ENCODE measurements at places on chromosomes 4 and X. TPM values are rescaled to one million over a fixed set of nuclear protein-coding genes. Genes with fewer than 3 reads are reported as not detected.

Gene ANXA3
- 109 TPM for total RNA-seq

Gene CWH43
- not detected for total RNA-seq

Gene MTNR1A
- total RNA-seq: not detected

Gene ENPEP
- 17.6 TPM for total RNA-seq

Gene MAGEH1
- 37.0 TPM for total RNA-seq

Gene SRPK3
- total RNA-seq: 1.1 TPM

Gene CTAG2
- total RNA-seq: not detected

Gene PAGE2
- total RNA-seq: not detected

Gene RTL3
- total RNA-seq: not detected

Gene ADH1C
- 75.2 TPM for total RNA-seq

DNA sequence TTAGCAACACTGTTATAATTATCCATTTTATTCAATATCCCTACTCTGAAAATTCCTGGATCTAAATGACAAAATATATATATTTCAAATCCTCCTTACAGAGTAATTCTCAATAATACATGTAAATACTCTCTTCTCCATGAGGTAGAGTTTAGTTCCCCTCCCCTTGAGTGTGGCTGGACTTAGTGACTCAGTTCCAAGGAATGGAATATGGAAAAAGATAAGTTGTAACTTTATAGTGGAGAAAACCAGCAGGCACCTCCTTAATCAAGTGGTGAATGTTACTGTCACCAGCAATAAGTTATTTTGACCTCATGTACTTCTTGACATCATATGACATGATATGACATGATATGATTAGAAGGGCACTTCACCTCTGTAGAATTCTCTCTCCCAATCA lies 302.0 kb downstream of the RAB28 start:
- DNase-seq: no peak

- DNase-seq: no peak
Measured at GRCh38 chr4:185096032-185096653, 46.9 kb upstream of the SLC25A4 start.

DNA sequence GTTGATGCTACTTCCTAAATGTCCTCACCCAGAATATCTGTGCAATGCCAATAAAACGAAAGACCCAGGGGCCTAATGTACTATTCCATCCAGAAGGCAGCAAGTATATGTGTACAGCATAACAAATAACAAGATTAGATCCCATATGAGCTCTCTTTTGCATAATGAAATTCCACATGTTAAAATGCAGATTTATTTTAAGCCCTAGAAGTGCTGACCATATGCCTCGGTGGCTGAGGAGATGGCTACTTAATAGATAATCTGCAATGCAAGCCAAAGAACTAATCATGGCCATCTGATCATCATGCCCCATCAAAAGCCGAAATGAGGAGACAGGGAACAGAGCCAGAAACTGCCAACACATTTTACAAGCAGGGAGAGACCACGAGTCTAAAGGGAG lies 293.5 kb downstream of the KCNIP4 start:
- no peak for DNase-seq

DNA sequence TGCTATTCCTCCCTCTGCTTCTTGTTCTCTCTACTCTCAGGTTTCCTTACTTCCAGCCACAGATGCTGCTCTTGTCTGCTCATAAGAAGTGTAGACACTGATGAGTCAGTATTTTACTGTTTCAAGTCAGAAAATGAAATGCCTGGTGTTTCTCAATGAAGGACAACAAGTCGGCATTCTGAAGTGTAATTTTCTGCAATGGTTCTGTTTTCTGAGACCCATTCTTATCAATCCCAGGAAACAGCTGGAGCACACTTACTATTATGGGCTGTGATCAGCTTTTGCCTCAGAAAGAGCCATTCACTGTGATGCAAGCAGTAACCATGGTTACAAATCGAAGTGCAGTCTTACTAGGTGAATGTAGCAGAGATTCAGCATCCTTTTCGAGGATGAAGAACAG lies 42.0 kb downstream of the SLC4A4 start:
- no peak for DNase-seq

GRCh38 chr4:22091352-22091717 lies 142.8 kb upstream of the KCNIP4 start:
- no peak for DNase-seq

DNA sequence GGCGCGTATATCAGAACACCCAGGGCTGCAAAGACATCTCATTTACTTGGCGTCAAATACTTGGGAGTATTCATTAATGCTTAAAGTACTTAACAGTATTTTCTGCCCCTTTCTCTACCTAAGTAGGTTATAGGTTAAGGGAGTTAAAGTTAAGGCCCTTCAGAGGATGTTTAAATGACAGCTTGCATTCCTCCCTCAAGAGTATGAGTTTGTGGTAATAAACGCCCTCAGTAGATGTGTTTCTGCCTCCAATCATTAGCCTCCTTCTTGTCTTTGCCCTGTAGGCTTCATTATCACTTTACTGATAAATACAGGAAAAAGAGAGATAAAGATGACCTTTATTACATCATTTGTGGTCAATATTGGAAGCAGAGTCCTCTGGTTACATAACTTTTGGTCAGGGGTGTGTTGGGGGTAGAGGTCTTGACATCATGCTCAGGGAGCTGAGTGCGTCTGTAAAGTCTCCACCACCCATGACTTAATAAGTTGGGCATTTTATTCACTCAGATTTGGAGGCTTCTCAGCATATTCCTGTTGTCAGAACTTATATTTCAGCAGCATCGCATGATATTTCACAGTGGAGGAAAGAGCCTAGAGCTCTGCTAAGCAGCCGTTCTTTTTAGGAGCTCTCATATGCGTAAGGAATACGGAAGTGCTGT lies 145.9 kb downstream of the CPE start:
- DNase-seq: no peak

- no peak for DNase-seq
Measured at GRCh38 chr4:171288816-171289432, 524.3 kb upstream of the GALNTL6 start.

Data from sciatic nerve (tissue), 2 donors.